Thoracic aorta (tissue), 2 donors: ENCODE measurements at places on chromosomes 3 and 15. TPM values are rescaled to one million over a fixed set of nuclear protein-coding genes. Genes with fewer than 3 reads are reported as not detected.

DLEC1 gene
- 0.35 TPM for total RNA-seq

DNA sequence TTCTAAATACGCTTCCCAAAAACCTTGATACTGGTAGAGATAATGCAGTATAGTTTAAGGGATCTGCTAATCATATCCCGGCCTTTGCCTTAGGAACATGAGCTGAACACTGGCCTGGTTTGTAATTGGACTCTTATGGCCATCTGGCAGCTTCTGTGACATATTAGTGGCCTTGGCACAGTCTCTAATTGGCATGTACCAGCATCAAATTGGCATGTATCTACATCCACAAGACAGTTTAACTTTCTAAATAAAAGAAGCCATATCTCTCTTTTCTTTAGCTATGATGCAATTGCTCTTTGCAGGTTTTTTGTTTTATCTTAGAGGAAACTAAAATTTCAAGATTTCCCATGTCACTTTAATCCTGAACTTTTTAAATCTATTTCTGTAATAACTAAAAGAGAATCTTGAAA is 44.6 kb upstream of the FILIP1L start:
- no peak overlapping the region for H3K4me3 ChIP-seq
- H3K27me3 ChIP-seq: no peaks in the 10 kb centered on the region
- no peaks in the 10 kb centered on the region for H3K36me3 ChIP-seq
- DNase-seq: no peak
- H3K4me1 ChIP-seq: peaks cover 34% of the 10 kb centered on the region

PPP2R3A gene
- 18.0 TPM for total RNA-seq

- no peak overlapping the region for H3K4me3 ChIP-seq
- H3K4me1 ChIP-seq: no peaks in the 10 kb centered on the region
- H3K27me3 ChIP-seq: no peaks in the 10 kb centered on the region
- no peak for DNase-seq
These were observed 9.6 kb upstream of the SNX22 start for GRCh38 chr15:64141798-64142512.

TTC14 gene
- total RNA-seq: 79.7 TPM

DNA sequence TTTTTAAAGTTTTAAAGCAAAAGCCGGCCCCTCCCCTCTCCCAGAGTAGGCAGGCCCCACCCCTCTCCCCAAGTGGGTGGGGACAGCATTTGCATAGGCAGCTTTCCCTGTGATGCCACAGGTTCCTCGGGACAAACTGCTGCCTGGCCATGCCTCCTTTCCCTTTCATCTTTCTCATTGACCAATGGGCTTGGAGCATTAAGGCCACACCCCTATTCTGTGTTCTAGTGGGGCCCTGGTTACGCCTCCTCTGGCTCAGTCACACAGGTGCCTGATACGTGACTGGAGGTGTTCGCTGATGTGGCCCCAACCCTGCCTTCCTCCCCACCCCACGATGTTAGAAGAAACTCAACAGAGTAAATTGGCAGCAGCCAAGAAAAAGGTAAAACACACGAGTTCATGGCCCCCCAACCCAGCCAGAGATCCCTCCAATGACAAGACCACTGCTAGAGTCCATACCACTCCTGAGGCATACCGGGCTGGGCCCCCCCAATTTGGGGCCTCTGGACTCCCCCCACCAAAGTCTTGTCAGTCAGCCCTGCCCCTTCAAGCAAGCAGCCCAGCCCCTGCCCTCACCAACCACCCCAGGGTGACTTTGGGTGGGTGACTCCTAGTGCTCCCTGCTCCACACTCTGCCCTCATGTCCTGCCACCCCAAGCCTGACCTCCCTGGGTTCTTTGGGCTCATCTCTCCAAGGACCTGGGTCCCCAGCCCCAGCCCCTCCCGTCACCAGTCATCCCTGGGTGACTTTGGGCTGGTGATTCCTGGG is 62.8 kb upstream of the CSPG4 start:
- no peak for DNase-seq
- peaks cover 6% of the 10 kb centered on the region for H3K4me1 ChIP-seq
- no peak overlapping the region for H3K4me3 ChIP-seq
- H3K27me3 ChIP-seq: no peaks in the 10 kb centered on the region
- no peak overlapping the region for H3K27ac ChIP-seq

- H3K4me1 ChIP-seq: no peaks in the 10 kb centered on the region
- no peak overlapping the region for H3K27ac ChIP-seq
- no peaks in the 10 kb centered on the region for H3K27me3 ChIP-seq
- DNase-seq: no peak
- H3K36me3 ChIP-seq: no peaks in the 10 kb centered on the region
These were observed 246.0 kb downstream of the EPHA3 start for GRCh38 chr3:89353465-89353864.

DNA sequence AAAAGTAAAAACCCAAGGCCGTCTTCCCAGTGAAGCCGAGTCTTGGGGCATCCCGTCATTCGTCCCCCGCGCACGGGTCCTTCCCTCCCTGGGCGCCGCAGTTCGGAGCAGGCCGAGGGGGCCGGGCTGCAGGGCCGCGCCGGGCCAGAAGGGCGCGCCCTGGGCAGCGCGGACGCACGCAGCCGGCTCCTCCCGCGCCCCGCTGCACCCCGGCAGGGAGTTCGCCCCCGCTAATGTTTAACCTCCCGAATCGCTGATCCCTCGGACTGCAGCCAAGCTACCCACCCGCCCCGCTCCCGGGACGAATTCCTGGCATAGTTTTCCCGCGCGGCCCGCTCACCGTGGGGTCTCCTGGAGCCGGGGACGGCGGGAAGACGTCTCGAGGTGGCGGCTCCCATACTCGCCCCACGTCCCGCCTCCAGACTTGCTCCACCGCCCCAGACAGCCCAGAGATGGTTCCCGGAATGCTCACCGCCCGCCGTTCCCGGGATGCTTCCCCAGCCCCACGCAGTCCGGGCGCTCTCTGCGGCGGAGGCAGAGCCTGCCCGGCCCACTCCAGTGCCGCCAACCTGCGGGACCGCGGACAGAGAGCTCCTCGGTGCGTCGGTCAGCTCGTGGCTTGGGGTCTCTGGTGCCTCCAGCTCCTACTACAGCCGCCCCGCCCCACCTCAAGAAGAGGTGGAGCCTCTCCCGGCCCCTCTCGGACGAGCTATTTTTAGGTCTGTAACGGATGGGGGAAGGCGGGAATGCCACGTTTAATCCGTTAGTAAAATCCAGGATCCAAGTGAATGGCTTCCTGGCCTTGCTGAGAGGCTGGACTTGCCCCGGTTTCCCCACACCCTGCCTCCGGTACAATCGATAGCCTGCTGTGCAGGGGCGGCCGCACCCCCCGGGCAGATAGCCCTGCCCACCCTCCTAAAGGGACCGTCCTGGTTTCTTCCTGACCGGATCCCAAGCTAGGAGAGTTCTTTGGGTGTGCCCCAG is at the start of gene DZIP1L:
TSS of gene DZIP1L (minus strand) at position 621 of the 984 bp plus-strand sequence. CDS start 11,637 bp downstream, outside the sequence.
- H3K4me1 ChIP-seq: peaks cover 6% of the 10 kb centered on the region
- peak within 1 kb of the TSS; percentile 95 for H3K4me3 ChIP-seq
- H3K36me3 ChIP-seq: no peaks in the 10 kb centered on the region

TIPIN gene
- total RNA-seq: 13.1 TPM

- H3K4me1 ChIP-seq: peaks cover 5% of the 10 kb centered on the region
- no peak overlapping the region for H3K4me3 ChIP-seq
- no peak overlapping the region for H3K27ac ChIP-seq
These were observed 108.2 kb downstream of the THSD4 start for GRCh38 chr15:71223516-71223915.

DNA sequence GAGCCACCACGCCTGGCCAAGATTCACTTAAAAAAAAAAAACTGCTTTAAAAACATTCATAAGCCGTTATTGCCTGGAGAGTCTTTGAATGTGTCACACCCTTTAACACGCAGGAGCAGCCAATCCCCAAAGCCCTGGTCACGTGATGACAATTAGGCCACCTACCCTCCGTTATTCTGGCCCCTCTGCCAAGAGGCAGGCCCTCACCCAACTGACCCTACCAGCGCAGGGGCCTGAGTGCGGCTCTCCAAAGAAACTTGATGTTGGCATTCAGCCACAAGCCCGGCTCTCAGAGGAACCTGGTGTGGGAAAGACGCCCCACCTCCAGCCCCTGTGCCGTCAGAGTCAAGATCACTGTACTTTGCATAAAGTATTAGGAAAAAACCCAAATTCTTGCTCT is 11.6 kb upstream of the MUC4 start:
- no peak for DNase-seq
- H3K27me3 ChIP-seq: no peaks in the 10 kb centered on the region
- no peaks in the 10 kb centered on the region for H3K4me1 ChIP-seq
- no peak overlapping the region for H3K4me3 ChIP-seq
- no peaks in the 10 kb centered on the region for H3K36me3 ChIP-seq

CLDN18 gene
- not detected for total RNA-seq

DNA sequence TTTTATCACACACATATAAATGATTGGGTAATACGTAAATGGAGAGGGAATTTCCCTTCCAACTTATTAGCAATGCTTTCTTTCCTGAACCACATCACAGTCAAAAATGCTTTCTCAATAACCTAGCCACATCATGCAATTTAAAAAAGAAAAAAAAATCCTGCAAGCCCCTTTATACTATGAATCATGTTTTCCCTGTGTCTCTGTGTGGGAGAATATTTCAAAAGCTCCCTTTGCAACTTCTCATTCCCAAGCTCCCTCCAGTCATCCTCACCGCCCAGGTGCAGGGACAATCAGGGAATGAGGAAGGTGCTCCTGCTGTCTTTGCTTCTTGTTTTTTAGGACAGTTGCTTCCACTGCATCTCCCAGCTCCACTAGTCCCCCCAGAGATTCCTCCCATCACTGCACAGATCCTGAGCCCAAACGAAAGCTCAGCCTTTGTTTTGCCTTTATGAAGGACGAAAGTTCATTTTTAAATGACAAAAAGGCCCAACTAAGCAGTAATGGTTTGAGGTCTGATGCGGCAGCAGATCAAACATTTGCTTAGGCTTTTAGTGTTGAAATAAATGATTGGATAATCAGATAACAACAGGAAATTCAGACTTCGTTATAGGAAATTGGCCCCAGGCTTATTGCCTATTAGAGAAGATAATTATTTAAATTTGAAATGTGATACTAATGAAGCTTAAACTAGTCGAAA is 47.8 kb upstream of the ADGRG7 start:
- H3K36me3 ChIP-seq: peaks cover 5% of the 10 kb centered on the region
- H3K27me3 ChIP-seq: no peaks in the 10 kb centered on the region
- no peak overlapping the region for H3K27ac ChIP-seq
- no peak for DNase-seq
- H3K4me3 ChIP-seq: no peak overlapping the region

DNA sequence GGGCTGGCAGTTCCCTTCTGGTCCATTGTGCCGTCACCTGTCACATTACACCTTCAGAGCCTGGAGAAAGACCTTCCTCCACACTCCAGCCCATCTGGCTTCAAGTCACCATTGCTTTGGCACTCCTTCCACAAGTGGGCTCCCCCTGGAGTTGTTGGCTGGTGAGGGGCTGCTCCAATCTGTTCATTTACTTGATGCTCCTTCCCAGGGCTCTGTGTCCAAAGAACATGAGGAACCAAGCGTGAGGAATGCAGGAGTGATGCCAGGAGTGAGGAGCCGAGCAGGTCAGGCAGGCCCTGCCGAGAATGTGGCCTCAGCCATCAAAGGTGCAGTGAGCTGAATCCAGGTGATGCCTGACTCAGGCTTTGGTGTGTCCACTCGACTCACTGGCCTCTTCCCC is 57.2 kb downstream of the OXNAD1 start:
- H3K4me3 ChIP-seq: no peak overlapping the region
- H3K27ac ChIP-seq: no peak overlapping the region
- DNase-seq: no peak

- H3K27ac ChIP-seq: no peak overlapping the region
- no peaks in the 10 kb centered on the region for H3K27me3 ChIP-seq
- no peak overlapping the region for H3K4me3 ChIP-seq
- DNase-seq: no peak
These were observed 51.8 kb downstream of the CD200 start for GRCh38 chr3:112384769-112385168.

LRRC3B gene
- total RNA-seq: not detected
